Cardiac fibroblast (primary cell): ENCODE measurements at places on chromosomes 2 and 18.

- no peak for DNase-seq
Observed at GRCh38 chr2:178006710-178007109, 65.9 kb downstream of the PDE11A start.

- no peak for DNase-seq
Observed at GRCh38 chr2:206001912-206002311, 84.1 kb downstream of the INO80D start.

DNA sequence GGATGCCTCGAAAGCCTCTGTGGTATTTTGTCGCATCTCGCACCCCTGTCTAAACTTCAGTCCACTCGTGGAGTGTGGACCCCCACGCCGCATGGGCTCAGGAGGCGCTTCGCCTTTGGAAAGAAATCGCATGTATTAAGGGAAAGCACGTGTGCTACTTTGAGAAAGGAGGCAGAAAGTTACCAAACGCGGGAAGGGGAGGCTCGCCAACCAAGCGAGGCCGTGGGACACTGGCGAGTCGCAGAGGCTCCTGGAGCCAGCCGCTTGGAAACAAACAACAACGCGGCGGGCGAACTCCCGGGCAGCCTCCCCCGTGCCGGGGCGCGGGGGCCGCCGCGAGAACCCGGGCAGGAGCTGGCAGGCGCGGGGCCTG, 455 bp upstream of the AGAP1 start:
- DNase-seq, result peak; percentile 52

GRCh38 chr2:42245396-42245795, 76.2 kb downstream of the EML4 start:
- DNase-seq, result no peak

DNA sequence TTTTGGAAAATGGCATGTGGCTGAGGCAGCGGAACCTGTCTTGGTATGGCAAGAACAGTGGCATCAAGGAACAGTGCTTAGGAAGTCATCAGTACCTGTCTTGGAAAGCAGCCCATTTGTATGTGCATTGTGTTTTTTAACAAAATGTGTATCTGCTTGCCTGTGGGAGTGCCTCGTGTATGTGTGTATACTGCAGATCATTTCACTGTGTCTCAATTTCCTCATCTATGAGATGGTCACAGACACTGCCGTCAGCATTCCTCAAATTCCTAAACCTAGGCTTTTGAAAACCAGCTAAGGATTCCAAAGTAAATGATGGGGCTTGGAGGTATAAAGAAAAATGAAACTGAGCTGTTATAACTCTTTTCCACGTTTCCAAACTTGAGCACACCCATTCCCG, 441.3 kb downstream of the RND3 start:
- peak; percentile 20 for DNase-seq

DNA sequence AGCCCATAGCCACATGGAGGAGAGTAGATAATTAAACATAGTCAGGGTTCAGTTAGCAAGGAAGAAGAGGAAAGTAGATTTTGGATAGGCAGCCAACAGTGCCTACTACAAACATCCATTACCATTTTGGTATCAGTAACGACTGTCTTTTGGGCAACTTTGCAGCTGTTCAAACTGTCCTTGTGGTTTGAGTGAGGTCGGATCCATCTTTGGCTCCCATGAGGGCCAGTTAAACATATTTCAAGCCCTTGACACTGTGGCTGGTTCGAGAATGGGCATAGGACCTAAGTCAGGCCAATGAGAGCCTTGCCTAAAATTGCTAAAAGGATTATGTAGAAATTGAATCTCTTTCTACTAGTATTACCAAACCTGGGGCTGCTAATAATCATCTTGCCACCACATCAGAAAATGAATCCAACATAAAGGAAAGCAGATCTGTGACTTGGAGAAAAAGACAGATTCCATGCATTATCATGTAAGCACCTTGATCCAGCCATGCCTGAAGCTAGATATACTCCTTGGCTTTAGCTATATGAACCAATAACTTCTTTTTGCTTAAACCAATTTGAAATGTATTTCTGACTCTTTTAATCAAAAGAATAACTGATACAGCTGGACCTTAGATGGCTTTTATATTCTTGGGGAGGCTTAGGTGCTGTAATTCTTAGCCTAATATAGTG, 75.0 kb upstream of the STAM2 start:
- DNase-seq, result no peak

DNA sequence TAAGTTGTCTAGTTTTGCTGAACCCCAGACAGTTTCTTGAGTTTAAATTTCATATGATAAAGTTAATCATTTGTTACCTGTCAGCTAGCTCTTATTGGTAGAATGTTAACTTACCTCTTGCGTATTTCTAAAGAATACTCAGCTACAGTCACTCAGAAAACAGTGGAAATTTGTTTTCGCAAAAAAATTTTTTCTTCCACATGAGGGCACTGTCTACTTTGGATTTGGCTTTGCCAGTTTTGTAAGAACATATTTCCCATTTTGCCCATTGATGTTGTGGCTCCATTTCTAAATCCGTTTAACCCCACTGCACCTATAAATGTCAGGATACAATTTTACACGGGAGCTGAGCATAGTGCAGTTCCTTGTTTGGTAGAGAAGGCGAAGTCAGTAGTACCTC, 19.1 kb upstream of the GCFC2 start:
- DNase-seq, result no peak

DNA sequence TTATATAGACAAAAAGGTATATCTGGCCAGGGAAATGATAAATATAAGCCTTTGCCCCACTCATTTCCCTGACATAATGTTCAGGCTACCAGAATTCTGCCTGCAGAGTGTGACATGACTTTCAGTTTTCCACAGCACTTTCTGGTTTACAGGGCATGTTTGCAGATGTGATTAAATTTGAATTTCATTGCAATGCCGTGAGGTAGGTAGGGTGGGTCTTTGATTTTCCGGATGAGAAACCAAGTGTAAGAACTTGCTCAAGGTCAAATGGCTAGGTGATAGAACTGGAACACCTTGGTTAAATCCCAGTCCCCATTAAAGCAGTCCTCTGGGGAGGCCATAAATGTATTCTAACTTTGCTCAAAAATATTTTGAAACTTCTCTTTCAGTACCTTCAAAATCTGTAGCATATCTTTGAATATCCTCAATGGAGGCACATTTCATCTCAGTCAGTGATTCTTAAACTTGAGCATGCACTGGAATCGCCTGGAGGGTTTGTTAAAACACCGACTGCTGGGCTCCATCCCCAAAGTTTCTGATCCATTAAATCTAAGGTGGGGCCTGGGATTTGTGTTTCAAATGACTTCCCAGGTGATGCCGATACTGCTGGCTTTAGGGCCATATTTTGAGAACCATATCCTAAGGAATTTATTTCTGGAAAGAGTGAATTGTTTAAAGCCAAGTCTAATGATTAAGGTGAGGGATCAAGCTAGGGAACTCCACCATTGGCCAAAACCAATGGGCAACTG, 35.0 kb downstream of the MRPL33 start:
- DNase-seq, result no peak

DNA sequence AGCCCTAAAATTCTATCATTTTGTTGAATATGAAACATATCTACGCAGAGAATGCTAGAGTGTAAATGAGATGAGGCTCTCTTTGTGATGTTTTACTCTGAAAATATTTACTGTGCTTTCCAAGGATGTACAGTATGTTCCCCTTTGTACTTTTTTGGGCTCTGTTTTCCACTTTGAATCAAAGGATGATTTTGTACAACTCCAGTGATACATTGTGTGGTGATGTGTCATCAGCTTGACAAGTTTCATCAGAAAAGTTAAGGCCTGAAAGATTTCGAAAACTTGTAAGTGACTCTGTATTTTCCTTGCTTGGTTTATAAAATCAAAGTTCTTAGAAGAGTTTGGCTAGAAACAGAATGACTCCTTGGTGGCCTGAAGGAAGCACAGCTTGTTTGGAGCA, 206.3 kb downstream of the LTBP1 start:
- DNase-seq, result peak; percentile 67

GRCh38 chr2:59322870-59323269, 1081.7 kb upstream of the FANCL start:
- no peak for DNase-seq

DNA sequence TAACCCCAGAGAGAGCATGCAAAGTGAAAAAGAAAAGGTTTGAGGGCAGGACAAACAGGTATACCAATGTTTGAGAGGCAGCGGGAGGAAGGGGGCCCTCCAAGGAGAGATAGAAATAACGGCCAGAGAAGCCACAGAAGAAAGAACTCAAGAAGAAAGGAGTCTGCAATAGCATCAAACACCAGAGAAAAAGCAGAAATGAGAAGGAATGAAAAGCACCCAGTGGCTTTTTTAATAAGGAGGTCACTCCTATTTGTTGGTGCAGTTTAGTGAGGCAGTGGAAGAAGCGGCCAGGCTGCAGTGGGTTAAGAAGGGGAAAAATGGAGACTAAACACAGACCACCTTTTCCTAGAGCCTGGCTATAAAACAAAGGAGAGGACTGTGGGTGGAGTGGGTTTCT, 177.2 kb downstream of the THADA start:
- no peak for DNase-seq

DNA sequence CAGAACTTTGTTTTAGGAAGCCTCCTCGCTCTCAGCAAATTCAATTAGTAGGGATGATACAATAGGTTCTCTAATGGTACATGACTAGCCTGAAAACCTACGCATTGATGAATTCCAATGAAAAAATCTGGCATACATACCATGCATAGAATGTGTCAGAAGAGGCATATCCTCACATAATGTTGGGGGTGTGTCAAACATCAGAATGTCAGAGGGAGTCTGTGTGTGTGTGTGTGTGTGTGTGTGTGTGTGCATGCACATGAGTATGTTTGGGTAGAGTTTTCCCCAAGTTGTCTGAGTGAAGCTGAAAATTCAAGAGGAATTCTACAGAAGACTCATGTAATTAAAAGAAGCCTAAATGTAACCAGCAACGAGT, 78.5 kb downstream of the FIGN start:
- DNase-seq, result peak; percentile 73

DNA sequence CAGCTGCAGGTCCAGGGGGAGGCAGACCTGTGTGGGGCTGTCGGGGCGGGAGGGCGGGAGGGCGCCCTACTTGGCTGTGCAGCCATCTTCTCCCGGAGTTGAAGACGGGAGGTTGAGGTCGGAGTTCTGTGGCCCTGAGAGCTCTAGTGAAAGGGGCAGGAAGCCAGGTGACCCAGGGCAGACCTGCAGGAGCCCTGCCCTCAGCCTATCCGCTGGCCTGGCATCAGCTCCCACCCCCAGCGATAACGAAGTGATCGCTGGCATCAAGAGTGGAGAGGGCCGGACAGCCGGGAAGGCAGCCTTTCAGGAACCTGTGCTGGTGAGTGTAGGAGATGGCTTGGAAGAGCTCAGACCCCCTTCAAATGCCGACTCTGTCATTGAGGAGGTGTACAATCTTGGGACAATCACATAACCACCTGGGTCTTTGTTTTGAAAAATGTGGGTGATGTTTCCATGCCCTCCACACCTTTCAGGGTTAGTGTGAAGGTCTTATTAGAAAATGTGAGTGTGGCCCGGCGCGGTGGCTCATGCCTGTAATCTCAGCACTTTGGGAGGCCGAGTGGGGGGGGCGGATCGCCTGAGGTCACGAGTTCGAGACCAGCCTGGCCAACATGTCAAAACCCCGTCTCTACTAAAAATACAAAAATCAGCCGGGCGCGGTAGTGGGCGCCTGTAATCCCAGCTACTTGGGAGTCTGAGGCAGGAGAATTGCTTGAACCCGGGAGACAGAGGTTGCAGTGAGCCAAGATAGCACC, 1.3 kb downstream of the ARHGEF4 start:
- DNase-seq, result no peak

DNA sequence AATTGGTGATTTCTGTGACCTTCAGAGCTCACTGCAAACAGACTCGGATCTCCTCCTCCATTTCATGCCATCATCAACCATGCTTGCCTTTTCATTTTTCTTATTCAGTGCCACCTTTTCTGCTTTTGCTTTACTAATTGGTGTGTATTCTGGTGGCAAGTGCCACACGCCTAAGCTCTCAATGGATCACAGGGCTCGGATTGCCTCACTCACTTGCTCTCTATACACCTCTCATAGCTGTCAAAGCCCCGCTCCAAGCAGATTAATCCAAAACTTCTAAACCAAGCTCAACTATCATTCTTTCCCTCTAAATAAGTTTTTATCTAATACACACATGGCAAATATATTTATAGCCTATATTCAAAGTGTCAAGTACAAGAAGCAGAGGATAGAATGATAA, 86.4 kb downstream of the PLEKHM3 start:
- no peak for DNase-seq

GRCh38 chr2:237694415-237695194, 67.2 kb downstream of the LRRFIP1 start:
- DNase-seq, result no peak

- DNase-seq, result no peak
Observed at GRCh38 chr2:58665154-58665553, 424.0 kb upstream of the FANCL start.

DNA sequence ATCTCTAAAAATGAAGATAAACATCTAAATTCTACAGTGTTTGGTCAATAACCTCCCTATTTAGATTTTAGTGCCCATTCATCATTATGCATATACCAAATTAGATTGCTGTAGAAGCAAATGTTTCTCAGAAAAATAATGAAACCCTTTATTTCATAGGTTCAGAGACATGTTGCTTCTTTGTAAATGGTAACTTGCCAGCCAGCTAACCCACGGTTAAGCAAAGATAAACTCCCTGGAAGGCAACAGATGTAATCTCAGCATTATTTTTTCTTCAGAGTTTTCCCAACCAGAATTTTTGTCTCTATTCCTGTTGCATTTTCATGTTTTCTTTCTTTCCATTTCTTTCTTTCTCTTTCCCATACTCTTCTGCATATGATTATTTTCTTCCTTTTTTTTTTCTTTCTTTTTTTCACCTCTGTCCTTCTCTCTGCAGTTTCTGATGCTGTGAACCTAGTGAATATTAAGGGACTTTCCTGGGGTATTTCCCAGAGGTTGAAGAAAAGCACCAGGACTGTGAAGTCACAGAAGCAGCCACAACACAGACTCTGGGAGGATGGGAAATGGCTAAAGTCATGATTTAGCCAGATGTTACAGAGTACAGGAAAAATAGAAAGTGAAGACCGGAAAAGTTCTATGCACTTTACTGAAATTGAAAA, 50.0 kb upstream of the DSG1 start:
- DNase-seq, result no peak

GRCh38 chr18:70411876-70412435, 123.1 kb downstream of the SOCS6 start:
- DNase-seq, result no peak

- DNase-seq, result no peak
Observed at GRCh38 chr2:25411281-25411680, 69.6 kb upstream of the DNMT3A start.

DNA sequence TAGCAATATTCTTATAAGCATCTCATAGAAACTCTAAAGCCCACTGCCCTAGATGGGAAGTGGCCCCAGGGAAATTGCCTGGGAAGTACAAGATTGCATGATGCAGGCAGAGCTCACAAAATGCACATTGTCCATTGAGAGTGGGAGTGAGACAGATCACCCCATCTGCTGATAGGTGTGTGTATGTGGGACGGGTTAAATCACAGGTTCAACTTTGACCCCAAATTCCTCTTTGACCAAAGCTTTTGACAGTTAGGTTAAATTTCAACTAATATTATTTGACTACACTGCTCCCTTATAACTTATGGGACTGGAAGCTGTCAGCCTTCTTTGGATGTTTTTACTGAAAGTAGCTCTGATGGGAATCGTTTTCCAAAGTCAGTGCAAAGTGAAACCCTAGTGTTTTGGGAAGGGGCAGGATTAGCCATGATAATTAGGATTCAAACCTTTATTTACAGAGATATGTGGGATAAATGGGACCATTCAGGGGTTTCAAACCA, 11.4 kb upstream of the FABP1 start:
- DNase-seq, result no peak

- DNase-seq, result no peak
Observed at GRCh38 chr2:29576231-29576630, 345.2 kb downstream of the ALK start.
